ENCODE measurements at places on chromosomes 2 and 18.
A peak's percentile ranks its signal among the peaks of the same experiment; 100 is the strongest.

DNA sequence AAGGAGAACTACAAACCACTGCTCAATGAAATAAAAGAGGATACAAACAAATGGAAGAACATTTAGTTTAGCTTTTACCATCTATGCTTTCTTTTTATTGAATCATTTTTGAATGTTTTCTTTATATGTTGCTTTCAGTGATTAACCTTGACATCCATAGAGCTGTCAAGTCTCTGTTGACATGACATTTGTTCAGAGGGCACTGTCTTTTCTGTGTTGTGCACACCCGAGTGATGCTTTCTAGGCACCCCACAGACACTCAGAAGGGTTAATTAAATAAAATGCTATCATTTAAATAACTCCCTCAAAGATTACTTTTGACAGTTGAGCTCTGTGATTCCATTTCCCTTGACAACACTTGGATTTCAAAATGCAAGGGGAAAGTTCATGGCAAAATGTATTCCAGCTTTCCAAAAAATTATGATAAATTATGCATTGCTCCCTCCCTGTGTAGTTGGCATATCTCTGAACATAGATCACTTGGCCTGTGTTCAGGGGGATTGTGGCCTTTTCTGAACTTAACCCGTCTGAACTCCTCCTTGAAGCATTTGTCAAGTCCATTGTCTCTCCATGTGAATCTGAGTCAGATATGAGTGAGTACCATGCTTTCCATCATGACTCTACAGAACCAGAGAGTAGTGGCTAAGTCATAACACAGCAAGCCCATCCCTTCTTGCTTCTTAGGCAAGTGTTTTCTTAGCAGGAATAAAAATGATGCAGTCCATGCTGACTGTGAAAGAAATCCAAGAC is 372.6 kb downstream of the RPRM start:
- no peak for DNase-seq

GRCh38 chr2:39128919-39129391 is 8.1 kb upstream of the SOS1 start:
- DNase-seq, result peak; percentile 23

- DNase-seq, result no peak
Observed at GRCh38 chr2:133787207-133787606, 218.9 kb upstream of the NCKAP5 start.

DNA sequence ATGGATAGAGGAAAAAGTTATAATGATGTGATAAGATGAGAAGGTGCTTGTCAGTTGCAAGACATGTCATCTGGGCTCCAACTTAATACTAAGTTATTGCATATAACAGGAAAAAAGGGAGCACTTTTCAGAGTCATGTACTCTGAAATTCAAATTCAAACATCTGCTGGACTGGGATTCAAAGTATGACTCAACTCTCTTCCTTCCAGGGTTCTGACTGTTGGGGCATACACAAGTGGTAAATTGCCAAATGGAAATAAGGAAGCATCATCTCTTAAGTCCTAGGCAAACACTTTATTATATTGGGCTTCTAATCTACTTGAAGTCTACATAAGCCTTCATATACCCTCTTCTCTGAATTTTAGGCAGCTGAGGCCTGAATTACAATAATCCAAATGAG is 44.9 kb downstream of the ZBTB14 start:
- no peak for DNase-seq

DNA sequence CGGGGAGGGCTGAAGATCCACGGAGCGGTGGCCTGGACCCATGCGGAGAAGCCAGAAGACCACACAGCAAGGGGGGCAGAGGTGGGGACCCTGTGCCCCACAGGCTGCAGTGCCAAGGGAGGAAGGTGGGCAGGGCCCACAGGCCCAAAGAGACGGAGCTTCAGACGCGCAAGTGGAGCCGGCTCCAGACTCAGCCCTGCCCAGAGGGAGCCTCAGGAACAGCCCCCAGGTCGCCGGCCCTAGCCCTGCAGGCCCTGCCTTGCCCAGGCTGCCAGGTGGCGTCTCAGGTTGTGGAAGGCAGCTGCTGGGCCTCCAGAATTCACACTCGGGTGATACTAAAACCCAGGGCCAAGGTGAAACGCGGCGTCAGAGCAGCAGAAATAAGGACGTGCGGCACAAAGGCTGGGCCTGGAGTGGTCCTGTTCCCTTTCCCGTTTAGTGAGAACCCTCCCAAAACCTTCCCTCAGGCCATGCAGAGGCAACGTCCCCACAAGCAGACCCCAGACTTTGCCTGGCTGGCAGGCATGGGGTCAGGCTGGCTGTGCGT is 36.8 kb downstream of the SLC66A2 start:
- no peak for DNase-seq

DNA sequence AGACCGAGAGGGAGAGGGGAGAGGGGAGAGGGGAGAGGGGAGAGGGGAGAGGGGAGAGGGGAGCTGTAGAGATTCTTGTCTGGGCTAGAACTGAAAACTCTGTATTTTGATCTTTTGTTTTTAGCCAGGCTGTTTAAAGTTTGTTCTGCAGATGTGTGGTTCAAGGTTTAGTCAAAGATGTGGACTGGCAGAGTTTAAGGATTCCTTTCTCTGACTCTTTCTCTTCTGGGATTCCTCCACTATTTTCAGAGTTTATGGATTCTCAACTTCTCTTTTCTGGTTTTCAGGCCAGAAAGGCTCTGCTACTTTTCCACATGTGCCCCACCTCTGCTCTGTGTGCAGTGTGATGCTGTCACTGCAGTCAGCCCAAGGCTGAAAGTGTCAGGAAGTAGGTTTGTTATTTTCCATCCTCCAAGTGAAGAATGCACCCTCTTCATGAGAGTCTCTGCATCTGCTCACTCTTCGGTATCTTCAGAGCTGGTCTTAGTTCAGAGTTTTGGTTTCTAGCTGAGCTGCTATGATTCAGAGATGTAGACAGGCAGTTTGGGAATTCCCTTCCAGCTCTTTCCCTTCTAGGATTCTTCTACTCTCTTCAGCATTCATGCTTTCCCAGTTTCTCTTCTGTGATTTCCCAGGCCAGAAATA is 130.9 kb upstream of the SMAD7 start:
- no peak for DNase-seq

GRCh38 chr2:177169810-177170514 is 42.6 kb upstream of the HNRNPA3 start:
- no peak for DNase-seq

DNA sequence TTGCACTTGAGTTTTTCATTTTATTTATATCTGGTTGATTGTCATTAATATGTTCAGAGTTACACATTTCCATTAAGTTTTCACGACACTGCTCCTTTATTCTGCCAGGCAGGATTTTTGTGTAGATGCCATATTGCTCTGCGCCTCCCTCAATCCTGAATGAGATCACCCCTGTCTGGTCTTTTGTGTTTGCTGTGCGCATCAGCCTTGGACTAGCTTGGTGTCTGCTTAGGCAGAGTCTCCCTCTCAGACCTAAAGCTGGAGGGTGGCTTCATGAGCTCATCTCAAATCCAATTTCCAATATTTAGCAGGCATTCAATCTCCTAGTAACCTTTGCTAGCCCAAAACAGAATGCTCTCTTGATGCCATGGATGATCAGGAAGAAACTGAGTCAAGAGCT is 137.4 kb downstream of the SMAD7 start:
- DNase-seq, result no peak

DNA sequence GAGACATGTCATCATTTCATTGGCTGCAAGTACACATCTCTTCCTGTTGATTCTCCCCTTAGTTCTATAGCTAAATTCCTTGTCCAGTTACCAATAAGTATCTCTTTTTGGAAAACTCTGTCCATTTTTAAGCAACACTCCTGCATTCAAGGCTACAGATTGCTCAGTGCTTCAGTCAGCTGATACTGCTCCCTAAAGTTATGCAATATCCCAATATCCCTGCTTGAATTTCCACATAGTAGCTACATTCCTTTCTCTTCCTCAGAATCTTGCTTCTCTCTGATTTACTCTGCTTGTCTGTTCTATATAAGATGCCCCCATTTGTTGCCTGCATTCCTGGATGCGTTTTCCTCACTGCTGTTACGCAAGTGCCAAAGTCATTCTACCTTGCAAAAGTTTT is 109.8 kb downstream of the PARD3B start:
- no peak for DNase-seq

DNA sequence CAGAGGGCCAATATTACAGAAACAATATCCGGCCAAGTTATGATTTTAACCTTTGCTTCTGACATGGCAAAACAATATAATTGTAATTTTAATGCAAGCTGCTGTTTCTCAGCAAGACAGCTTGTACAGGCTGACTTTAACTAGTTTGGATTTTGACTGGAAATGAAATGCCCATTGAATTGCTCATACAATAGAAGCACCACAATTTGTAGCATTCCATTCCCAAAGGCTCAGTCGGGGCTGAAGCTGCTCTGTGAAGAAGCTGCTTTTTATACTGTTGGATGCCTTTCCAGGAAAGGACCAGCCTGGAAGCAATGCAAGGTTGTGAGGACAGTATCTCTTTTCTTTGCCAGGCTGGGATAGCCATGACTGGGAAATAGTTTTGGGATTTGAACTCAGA is 677.0 kb upstream of the FANCL start:
- DNase-seq, result no peak

GRCh38 chr2:230234845-230235244 is 9.3 kb downstream of the SP140 start:
- no peak for DNase-seq

Measured in stimulated activated CD8-positive, alpha-beta memory T cell treated with anti-CD3 and anti-CD28 coated beads, Interleukin-15, amount 100 ng/mL, for 4 hours (primary cell).